Right renal pelvis (tissue), 4 donors: ENCODE measurements at places on chromosomes 3 and 15.

DNA sequence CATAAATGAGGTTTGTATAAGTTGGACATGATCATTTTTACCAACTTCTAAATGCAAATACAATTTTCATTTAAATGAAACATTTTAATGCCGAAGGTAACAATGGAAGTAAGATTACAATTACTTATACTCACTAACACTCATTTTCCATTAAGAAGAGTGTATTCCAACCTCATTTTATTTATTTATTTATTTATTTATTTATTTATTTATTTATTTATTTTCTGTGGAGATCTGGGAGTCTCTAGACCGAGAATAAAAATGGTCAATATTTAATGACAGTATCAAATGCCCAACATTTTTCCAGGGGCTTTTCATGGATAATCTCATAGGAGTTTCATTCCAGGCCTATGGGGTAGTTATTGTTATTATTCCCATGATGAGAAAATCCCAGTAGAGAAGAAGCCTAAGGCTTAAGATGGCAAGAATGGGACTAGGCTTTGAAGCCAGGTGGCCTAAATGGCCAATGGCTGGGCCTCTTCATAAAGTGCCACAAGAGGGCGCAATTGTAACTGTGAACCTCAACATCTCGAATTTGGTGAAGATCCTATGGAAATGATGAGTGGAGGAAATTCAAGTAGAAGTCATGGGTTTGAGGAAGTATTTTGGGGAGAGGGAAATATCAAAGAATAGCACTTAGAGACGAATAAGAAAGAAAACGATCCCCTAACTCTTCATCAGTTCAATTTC, 21.3 kb downstream of the VGLL3 start:
- DNase-seq = no peak

DNA sequence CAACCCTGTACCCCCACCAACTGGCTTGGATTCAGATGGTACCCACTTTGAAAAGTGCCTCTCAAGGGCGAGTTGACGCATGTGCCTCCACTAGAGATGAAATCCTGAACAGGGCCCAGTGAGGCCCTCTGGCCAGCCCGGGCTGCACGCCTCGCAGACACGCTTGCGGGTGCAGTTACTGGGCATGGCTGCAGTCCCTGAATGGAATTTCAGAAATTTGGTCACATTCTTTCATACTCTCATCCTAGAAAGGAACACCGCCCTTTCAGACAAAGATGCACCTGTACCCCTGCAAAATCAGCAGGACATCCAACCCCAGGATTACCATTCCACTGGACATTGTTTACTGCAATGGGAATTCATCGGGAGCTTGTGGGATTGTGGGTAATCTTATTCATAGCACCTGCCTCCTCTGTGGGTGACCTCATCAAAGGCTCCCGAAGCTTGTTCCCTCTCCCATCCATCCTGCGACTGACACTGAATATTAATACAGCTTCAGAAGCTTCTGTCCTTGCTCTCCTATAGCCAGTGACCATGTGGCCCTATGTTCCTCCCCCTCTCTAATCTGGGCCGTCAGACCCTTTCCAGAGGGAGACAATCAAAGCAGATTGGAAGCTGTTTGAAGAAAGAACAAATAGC, 42.5 kb upstream of the TPM1 start:
- DNase-seq = no peak

DNA sequence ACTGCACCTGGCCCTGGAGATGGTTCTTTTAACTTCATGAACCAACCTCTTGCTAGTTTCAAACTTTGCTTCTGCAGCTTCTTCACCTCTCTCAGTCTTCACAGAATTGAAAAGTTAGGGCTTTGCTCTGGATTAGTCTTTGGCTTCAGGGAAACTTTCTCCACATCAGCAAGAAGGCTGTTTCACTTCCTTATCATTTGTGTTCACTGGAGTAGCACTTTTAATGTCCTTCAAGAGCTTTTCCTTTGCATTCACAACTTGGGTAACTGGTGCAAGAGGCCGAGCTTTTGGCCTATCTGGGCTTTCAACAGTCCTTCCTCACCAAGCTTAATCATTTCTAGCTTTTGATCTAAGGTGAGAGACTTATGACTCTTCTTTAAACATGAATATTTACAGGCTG, 15.7 kb upstream of the TM2D3 start:
- DNase-seq = no peak

- no peak for DNase-seq
These were observed 27.7 kb downstream of the ACKR4 start for GRCh38 chr3:132624790-132625189.

DNA sequence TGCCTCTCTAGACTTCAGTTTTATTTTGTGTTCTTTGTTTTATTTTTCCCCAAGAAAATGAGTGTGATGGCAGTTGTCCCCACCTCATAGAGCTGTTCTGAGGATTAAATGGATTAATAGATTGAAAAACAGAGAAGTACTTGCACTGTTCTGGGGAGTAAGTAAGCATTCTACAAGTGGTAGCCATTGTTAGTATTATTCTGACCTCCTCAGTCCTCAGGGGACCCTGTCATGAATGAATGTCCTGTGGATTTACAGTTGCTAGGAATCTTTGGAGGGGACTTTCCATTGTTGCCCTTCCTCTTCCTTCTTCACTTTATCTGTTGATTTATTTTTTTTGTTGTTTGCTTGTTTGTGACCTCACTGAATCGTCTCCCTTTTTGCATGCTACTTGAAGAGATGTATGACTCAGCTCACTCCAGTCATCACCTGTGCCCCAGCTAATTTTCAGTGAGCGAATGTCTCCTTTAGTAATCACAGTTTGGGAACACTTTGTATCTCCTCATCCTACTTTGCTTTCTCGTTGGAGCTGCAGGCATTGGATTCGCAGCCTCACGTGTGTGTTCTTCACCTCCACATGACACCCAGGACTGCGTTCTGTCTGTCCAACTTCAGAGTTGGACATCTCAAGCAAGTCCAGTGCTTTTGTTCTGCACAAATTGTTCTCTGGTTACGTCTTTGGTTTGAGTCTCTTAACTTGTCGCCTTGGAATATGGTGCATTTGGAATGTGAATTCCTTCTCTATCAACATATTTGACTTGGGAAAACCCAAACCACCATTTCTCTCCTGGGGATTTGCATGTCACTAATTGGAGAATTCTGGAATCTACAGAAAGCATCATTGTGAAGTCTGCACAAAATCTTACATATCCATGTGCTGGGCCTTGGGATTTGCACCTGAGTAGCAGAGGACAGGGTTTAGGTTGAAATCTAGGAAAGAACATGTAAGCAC, 54.5 kb downstream of the LRTM1 start:
- DNase-seq = no peak

GRCh38 chr3:64074060-64074459, 50.8 kb upstream of the PSMD6 start:
- DNase-seq = no peak

DNA sequence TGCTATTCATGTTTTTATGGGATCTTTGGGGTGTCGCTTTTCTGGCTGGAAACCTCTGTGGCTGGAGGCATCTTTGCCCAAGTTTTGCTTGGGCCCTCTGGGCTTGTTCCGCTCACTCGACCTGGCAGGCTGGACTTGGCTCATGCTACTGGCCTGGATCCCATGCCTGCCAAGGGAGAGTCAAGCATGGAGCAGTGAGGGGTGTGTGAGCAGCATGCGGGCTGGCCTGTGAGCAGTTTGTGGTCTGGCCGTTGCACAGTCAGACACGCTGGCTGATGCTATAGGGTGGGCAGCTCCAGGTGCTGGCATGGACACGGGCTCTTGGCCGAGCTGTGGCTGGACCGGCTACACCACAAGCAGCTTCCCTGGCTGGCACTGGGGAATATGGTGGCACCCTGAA, 491.1 kb downstream of the AGBL1 start:
- DNase-seq = no peak

DNA sequence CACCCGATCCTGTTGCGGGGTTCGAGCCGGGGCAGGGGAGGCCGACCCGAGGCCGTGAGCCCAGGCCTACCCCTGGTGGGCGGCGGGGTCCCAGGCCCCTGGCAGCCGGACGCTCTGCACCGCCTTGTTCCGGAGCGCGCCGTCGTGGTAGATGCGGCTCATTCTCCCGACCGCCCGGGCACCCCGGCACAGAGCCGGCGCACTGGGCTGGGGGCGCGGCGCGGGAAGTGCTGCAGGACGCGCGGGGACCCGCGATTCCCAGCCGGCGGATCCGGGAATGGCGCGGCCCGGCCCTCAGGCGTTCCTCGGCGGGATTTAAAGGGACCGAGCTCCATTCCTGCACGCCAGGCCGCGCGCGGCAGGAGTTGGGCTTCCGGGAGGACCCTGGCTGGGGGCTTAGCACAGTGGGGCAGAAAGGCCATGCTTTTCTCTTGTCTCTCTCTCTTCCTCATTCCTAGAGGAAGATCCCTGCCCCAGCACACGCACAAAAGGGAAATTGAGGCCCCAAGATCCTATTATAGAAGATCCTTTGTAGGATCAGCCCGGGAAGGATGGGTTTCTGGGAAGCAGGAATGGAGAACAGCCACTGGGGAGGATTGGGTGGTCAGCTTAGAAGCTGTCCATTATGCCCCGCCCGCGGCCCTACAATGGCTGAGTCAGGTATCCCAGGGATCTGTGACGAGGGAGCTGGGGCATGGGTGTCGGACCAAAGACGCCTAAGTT, at the start of gene ARPIN:
ARPIN (minus strand) TSS at position 279 of the 723 bp plus-strand sequence; CDS start at position 162, 117 bp downstream.
- no peak for DNase-seq

DNA sequence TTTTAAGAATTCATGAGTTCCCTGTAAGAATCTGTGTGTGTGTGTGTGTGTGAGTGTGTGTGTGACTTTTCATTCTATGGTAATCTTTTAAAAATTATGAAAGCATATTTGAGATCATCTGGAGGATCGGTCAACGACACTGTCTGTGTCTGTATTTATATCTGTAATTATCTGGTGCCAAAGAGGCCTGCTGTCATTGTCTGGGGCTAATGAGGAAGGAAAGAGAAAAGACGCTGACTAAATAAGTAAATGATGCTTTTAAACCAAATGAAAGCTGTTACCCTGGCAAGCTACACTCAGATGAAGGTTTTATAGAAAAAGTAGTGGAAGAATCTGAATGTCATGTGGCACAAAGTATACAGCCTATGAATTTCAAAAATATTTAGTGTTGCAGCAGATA, 439.8 kb downstream of the RBMS3 start:
- no peak for DNase-seq
